NCI-H526 (cell line): ENCODE measurements at places on chromosomes 12 and 14.

- DNase-seq = no peak
These were observed 334.4 kb upstream of the ATP2B1 start for GRCh38 chr12:90042920-90043641.

- no peak for DNase-seq
These were observed 41.6 kb downstream of the CHST11 start for GRCh38 chr12:104498211-104498801.

DNA sequence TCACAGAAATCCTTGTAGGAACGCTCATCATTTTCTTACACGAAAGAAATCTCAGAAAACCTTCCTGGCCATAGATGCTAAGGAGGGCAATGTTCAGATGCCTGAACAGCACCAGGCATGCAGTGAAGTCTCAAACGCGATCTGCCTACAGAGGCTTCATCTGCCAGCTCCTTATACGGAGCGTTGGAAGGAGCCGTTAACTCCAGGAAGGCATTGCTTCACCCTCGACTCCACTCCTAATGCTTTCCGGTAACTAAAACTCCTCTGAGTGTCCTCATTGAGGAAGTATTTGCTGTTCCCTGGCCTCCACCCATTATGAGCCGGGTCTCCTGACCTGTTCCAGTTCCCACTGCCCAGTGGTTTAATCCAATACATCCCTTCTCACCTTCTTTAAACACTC is 502.7 kb downstream of the BCL11B start:
- no peak for DNase-seq

GRCh38 chr14:100059438-100059781 is 5.8 kb upstream of the EVL start:
- DNase-seq = no peak

GRCh38 chr12:94676031-94676641 is 25.8 kb upstream of the TMCC3 start:
- DNase-seq = no peak

- no peak for DNase-seq
These were observed 239.4 kb downstream of the C12orf75 start for GRCh38 chr12:105569886-105570285.

- DNase-seq = no peak
These were observed 98.9 kb downstream of the ACSS3 start for GRCh38 chr12:81176796-81177195.

GRCh38 chr12:130013771-130014484 is 110.1 kb upstream of the TMEM132D start:
- peak; percentile 33 for DNase-seq

DNA sequence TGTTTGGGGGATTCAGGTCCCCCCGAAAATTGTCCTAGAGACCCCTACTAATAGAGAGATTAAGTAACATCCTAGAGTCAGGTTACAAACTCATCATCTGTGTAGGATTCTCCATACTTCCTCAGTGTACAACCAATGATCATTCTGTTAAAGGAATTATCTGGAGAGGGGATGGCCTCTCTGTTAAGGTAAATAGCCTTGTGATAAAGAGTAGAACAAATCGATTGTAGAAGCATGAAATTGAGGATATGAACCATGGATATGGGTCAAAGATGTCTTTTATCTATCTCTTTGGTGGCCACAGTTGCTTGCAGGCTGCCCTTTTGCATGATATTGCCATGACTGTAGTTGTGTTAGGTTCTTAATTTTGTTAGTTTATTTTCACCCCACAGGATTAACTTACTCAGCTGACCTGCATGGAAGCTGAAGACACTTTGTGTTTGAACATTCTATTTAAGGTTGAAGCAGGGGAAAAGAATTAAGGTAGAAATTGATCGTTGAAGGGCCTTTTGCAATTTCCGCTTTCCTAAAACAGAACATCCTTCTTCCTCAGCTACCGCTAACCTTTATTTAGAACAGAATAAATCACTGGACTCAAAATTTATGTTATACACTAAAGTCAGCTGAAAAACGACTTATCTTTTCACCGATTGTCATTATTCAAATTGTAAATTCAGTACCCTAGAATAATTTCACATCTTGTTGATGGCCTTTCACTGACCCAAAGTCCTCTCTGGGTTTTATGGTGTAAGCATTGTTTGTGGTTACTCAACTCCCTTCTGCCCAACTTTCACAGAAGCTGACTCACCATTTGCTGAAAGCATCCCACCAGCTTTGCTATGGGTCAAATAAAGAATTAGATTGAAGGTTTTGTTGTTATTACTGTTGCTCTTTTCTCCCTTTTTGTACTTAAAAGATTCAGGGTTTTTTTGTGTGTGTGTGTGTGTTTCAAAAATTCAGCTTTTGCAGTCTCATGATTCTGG is 52.3 kb downstream of the IRAK3 start:
- no peak for DNase-seq

- no peak for DNase-seq
These were observed 805 bp downstream of the MYH7 start for GRCh38 chr14:23434488-23435222.

DNA sequence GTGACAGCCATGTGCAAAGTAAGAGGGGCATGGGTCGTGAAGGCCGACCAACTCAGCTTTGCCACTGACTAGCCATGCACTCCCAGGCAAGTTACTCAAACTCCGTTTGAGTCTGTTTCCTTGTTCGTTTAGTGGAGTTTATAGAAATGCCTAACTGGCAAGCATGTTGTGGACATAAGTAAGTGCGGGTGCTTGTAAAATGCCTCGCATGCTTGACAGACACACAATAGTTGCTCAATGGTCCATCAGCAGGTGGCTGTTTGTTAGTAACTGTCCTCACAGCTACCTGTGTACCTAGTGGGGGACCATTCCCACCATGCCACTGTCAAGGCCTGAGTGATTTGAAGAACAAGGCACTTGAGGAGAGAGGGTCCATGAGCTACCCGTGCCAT is 338.3 kb downstream of the DPF3 start:
- DNase-seq = no peak

- peak; percentile 36 for DNase-seq
These were observed 2.6 kb downstream of the WNK1 start for GRCh38 chr12:754851-755562.

GRCh38 chr12:71008616-71009015 is 88.1 kb upstream of the PTPRR start:
- DNase-seq = no peak

DNA sequence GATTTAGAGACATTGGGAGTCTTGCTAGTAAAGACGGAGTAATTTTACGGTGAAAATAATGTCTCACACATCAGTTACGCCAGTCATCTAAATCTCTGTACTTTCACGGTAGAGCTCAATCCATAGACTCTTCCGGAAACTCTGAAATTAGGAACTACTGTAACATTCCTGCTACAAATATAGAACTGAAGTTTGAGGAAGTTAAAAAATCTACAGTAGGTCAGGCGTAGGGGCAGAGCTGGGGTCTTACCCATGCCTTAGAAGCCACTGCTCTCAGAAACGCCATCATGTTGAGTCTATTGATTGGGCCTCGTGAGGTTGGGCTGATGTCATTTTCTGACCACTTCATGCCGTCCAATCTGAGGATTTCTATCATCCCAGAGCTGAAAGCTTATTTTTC is 1029.8 kb upstream of the TMEM132C start:
- DNase-seq = no peak

GRCh38 chr14:68559949-68560348 is 232.9 kb downstream of the ZFP36L1 start:
- DNase-seq = no peak

- DNase-seq = no peak
These were observed 29.1 kb upstream of the CDKL1 start for GRCh38 chr14:50425816-50426215.

DNA sequence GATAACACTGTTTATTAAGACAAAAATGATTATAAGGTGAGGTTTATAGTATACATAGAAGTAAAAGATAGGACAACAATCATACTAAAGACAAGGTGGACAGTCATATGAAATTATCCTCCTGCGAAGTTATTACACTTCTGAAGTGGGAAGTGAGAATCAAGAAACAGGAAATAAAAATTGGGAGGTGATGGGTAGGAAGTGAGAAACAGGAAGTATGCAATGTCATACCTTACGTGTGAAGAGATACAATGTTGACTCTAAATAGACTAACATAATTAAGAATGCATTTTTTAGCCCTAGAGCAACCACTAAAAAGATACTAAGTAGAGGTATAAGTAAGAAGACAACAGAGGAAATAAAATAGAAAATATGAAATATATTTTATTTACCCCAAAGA is 43.7 kb downstream of the GRIN2B start:
- no peak for DNase-seq

GRCh38 chr12:49680075-49680474 is 27.1 kb downstream of the FMNL3 start:
- no peak for DNase-seq

DNA sequence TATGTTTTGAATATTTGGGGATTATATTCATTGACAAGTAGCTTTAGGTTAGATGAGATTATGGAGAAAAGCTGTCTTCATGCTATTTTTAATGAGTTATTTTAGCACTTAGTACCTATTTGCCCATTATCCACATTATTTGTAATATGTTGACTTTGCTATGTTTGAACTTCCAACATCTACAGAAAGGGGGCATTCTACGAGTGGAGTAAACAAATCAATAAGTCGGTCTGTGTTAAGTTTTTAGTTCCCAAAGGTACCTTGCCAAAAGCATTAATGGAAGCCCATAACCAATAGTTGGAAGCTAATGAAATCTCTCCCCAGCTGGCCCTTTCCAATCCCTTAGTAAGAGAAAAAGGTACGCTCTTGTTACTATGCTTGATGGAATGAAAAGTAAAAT is 250.0 kb upstream of the E2F7 start:
- no peak for DNase-seq
